ENCODE measurements at places on chromosomes 5 and 9.

GRCh38 chr9:11199335-11199734 is 586.5 kb upstream of the PTPRD start:
- no peak for DNase-seq

- DNase-seq, result no peak
Measured at GRCh38 chr9:88106492-88106891, 31.8 kb downstream of the SPATA31C2 start.

DNA sequence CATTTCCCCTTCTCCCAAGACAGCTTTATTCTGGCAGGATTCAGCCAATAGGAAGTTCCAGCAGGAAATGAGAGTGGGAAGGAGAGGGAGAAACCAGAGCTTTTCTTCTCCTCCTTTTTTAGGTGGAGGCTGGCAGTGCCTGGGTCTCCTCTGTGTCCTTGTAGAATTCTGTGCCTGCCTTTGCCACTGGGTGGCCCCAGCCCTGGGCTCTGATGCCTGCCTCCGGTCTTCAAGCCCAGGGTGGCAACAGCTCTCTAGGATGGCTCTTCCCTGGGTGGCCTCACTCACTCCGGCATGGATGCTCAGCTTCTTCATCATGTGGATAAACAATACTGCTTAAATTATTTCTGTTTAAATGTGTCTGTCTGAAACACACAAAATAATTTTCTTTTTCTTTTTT is 694.8 kb downstream of the SEMA5A start:
- DNase-seq, result no peak

DNA sequence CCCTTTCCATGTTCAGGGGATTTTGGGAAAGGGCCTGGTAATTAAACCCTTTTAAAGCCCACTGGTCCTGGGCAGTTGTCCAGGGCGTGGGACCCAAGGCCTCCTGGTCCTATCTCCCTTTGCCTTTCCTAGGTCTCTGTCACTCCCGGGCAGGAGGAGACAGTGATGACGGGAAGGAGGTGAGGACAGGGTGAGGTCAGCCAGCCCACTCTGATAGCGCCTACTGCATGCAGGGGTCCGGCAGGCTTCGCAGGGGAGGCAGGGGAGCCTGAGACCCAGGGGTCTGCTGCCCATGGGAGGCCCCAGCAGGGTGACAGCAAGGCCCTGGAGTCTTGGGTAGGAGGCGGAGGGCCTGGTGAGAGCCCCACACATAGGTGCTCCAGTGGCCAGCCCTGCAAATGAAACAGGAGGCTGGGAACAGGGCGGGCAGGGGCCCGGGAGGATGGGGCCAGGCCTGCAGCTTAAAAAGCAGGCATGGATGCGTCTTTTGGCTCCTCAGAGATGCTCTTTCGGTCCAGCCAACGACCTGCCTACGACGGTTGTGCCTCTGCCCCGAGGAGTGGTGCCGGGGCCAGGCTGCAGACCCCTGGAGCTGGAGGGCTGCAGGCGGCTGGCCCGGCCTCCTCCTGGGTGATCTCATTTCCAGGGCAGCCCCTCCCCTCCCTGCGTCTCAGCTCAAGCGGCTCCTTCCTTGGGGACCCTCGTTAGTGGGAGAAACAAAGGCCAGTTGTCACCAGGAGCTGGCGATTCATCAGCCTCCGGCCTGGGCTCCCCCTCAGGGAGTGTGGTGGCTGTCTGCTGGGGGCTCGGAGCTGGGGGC is 6.7 kb upstream of the RXRA start:
- DNase-seq, result no peak

GRCh38 chr5:73981704-73982103 is 355.7 kb downstream of the ARHGEF28 start:
- DNase-seq, result no peak

GRCh38 chr5:15441433-15442192 is 58.4 kb upstream of the FBXL7 start:
- DNase-seq, result no peak

- DNase-seq, result no peak
Measured at GRCh38 chr9:82356871-82357270, 368.3 kb downstream of the SPATA31D1 start.

GRCh38 chr9:26656003-26656870 is 236.4 kb downstream of the CAAP1 start:
- no peak for DNase-seq

- DNase-seq, result no peak
Measured at GRCh38 chr5:67199859-67200258, 3.3 kb upstream of the CD180 start.

- DNase-seq, result no peak
Measured at GRCh38 chr5:152105085-152105484, 180.4 kb upstream of the GLRA1 start.

DNA sequence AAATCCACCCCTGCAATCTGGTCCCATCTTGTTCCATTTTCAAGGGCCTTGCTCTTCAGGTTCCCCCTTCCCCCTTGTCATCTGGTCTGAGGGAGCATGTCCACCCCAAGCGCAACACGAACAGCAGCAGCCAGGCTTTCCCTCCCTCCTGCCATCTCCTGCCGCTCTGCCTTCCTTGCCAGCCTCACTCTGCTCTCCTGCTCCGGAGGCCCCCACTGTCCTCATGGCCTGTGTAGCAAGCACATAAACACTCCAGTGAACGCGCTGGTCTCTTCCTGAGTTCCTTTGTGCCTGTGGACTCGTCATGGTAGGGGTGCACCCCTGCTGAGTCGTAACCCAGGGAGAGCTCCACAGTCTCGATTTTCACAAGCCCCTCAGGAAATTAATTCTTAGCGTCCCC is 29.9 kb downstream of the TENT4A start:
- no peak for DNase-seq

DNA sequence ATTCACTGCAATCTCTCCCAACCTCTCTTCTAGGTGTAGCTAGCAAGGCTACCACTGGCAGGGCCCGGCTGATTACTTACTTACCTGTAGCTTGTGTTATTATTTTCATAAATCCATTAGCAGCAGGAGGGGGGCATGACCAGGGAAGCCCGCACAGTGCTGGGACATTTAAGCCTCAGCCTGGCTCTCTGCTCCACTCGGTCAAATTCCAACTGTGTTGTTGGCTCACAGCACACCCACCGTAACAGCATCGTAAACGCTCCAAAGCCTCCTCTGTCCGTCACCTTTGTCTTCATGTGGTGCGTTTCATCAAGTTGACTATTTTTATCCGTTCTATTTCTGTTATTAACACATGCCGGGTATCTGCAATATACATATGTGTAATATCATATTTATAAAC is 264.7 kb downstream of the NSG2 start:
- DNase-seq, result no peak

- DNase-seq, result no peak
Measured at GRCh38 chr9:37325778-37326177, 96.7 kb upstream of the GRHPR start.

GRCh38 chr9:35811381-35812024 is 559 bp downstream of the SPAG8 start:
- DNase-seq, result no peak

DNA sequence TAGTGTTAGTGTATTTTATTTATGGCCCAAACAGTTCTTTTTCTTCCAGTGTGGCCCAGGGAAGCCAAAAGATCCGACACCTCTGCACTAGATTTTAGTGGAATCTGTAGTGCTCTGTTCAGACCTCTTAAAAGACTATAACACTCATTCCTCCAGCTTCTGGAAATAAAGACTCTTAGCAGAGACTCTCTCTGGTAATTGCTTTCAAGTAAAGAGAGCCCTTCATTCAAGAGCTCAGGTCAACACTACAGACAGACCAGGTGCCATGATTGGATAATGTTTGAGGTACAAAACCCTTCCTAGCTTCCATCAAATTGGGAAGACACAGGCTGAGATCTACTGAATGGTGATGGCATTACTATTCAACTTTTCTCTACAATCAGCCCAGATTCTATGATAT is 255.8 kb downstream of the PRDM9 start:
- no peak for DNase-seq

GRCh38 chr5:1162751-1163150 is 38.6 kb upstream of the SLC6A19 start:
- no peak for DNase-seq

DNA sequence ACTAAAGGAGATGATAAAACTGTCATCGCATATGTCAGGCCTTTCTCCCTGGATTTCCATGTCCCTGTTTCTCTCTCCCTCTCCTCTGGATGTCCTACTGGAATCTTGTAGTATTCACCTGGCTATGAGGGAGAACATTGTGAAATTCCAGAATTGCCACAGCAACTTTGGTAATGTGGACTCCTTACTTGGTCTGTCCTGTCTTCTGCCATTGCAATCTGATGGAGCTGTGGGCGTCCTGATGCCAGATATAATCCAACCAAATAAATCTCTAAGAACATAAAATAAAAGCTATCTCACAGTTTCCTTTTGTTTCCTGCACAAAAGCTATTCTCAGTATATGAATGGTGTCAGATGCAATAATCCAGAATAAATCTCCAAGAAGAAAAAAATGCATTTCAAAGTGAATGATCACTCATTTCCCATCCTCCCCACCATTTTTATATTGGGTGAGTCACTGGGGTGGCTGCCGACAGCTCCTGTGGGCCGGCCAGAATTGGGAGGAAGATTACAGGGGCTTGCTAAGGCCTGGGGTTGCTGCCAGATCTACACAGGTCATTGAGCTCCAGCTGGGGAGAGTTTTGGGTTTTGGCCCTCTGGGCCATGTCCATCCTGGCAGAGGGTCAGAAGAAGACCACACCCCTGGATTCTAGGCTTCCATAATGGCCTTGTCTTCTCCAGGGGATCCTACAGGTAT is 160.7 kb upstream of the PITX1 start:
- no peak for DNase-seq

DNA sequence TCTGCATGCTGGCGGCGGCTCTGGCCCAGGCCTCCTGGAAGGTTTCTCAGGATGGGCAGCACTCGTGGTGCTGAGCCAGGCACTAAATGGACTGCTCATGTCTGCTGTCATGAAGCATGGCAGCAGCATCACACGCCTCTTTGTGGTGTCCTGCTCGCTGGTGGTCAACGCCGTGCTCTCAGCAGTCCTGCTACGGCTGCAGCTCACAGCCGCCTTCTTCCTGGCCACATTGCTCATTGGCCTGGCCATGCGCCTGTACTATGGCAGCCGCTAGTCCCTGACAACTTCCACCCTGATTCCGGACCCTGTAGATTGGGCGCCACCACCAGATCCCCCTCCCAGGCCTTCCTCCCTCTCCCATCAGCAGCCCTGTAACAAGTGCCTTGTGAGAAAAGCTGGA is 3.2 kb downstream of the SLC35A4 start:
- no peak for DNase-seq

DNA sequence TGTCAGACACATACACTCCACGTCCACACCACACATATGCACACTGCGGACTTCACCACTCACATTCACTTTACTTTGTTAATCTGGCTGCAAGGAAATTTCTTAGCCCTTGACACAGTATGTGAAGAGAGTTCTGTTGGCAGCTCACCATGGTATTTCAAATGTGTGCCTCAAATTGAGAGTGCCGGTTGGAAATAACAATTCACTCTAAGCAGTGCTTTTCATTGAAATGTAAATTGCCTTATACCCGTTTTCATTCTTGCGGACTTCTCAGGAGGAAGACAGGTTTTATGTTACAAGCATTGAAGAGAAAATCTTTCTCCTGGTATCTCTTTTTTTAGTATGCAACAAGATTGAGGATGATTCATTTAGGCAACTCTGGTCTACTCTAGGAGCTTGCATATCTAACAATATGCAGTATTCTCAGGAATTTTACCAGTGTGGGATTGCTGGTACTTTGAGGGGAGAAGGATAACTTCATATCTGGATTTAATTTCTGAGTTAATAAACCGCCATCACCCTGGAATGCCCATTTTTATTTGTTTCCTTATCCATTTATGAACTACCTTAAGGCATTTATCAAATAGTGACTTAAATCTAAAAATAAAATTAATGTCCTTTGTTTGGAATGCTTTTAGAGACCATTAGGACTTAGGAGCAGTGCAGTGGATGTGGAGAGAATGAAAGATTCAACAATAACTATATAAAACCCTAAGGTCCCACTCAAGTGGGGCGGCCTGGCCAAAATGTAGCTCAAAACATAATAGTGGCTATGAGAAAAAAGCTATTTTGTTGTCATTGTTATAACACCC is 87.0 kb downstream of the IQGAP2 start:
- DNase-seq, result no peak

DNA sequence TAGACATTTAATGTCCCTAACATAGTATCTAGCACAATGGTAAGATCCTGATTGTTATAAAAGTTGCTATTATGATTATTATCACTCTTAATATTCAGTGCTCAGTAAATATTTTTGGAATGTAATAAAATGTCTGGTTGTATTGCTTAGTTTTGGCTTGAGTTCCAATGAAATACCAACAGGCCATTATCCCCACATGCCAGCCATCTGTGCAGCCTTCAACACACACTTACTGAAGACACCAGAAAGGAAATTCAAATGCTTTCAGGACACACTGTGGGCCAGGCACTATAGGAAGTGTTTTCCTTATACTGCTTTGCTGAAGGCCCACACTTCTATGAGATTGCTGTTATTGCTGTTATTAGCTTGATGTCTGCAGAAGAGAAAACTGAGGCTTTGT is 157.5 kb downstream of the TRIM32 start:
- DNase-seq, result no peak

- no peak for DNase-seq
Measured at GRCh38 chr9:88923092-88923491, 68.2 kb upstream of the S1PR3 start.

DNA sequence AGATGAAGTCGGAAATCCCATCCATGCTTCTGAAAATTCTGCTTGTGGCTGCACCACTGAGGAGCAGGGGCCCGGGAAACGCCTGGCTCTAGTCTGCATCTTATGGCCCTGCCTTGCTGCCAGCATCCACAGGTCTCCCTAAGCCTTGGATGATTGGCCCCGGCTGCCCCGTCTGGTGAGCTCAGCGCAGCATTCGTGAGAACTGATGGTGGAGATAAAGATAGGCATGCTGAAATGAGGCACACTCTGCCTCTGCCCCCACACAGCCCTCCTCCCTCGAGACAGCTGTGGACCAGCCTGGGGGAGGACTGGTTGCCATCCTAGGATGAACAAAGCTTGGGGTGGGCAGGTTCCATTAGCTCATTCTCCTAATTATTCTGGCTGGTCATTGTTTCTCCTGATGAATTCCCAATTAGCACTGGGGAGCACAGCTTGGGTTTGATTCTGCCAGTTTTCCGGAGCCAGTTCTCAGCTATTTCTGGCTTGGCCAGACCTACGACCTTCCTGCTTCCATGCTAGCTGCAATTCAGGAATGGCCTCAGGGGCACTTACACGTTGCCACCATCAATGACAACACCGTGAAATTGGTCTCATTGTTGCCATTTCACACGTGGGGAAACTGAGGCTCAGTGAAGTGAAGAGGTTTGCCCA is 62.8 kb upstream of the CPEB4 start:
- DNase-seq, result no peak

- DNase-seq, result no peak
Measured at GRCh38 chr5:103237778-103238177, 20.8 kb upstream of the MACIR start.

DNA sequence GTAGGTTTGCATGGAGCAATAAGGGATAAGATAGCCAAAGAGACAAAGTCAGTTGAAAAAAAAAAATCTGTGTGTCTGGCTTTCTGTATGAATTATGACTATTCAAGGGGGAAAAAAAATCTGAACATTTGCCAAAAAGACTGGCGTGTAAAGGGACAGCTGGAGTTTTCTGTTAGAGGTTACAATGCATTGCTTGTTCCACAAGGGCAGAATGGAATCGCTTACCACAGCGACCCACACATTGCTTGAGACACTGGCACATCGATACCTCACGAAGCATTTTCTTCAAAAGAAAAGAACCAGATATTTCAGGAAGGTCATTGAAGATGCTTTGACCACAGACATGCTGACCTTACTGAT is 327.8 kb downstream of the TMEM167A start:
- no peak for DNase-seq

All from NCI-H2107 (cell line).